Naive thymus-derived CD8-positive, alpha-beta T cell (primary cell): ENCODE measurements at places on chromosomes 5 and 9. TPM values are rescaled to one million over a fixed set of nuclear protein-coding genes. Genes with fewer than 3 reads are reported as not detected.
A peak's percentile ranks its signal among the peaks of the same experiment; 100 is the strongest.

Gene DMRT2
- not detected for polyA plus RNA-seq

Gene PCDHAC2
- polyA plus RNA-seq: not detected

Gene FOXD4L4
- polyA plus RNA-seq: not detected

Gene FBLL1
- polyA plus RNA-seq: not detected

Gene IL7R
- 668 TPM for polyA plus RNA-seq

Gene C6
- not detected for polyA plus RNA-seq

Gene OTULINL
- polyA plus RNA-seq: 36.2 TPM

Gene OTP
- not detected for polyA plus RNA-seq

DNA sequence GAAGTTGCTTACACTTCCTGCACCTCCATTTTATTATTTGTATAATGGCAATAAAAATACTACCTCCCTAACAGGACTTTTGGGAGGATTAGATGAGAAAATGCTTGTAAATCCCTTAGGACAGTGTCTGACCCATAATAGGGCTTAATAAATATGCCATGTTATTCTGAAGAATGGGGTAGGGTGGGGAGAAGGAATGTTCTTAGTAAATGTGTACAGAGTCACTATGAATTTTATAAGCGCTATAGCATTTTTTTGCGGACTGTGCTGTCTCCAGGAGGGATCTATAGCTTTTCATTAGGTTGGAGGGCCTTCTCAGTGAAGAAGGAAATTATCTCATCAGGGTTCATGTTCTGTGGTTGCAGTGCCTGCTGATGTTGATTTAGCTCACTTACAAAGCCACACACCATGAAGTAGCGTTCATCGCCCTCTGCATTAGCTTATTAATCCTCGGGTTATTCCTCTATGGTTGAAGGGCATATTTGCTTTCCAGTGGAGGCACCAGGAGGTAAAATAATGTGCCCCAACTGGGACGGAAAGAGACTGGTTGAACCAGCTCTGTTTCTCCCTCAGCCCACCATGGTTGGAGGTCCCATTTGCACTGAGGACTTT, 497.1 kb downstream of the ARHGEF28 start:
- H3K4me1 ChIP-seq: no peaks in the 10 kb centered on the region
- peaks cover 5% of the 10 kb centered on the region for H3K27me3 ChIP-seq
- no peak overlapping the region for H3K27ac ChIP-seq
- no peak for DNase-seq
- H3K36me3 ChIP-seq: no peaks in the 10 kb centered on the region

DNA sequence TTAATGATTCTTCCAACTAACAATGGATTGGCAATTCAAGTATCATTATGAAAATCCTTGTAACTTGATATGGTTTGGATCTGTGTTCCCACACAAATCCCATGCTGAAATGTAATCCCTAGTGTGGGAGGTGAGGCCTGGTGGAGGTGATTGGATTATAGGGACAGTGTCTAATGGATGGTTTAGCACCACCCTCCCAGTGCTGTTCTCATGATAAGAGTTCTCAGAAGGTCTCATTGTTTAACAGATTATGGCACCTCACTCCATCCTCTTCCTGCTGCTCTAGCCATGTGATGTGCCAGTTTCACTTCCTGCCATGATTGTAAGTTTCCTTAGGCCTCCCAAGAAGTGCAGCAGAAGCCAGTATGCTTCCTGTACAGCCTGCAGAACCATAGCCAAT, 1116.2 kb upstream of the EDIL3 start:
- no peak overlapping the region for H3K4me3 ChIP-seq
- H3K27ac ChIP-seq: peak overlapping the region; percentile 12
- no peaks in the 10 kb centered on the region for H3K36me3 ChIP-seq
- no peaks in the 10 kb centered on the region for H3K4me1 ChIP-seq

GRCh38 chr9:27950382-27950781, 377.1 kb upstream of the C9orf72 start:
- no peak for DNase-seq
- no peaks in the 10 kb centered on the region for H3K4me1 ChIP-seq
- no peak overlapping the region for H3K27ac ChIP-seq
- no peaks in the 10 kb centered on the region for H3K27me3 ChIP-seq
- no peaks in the 10 kb centered on the region for H3K36me3 ChIP-seq

GRCh38 chr5:179228341-179229121, 116.7 kb downstream of the ADAMTS2 start:
- H3K27ac ChIP-seq: no peak overlapping the region
- no peak overlapping the region for H3K4me3 ChIP-seq
- peaks cover 5% of the 10 kb centered on the region for H3K27me3 ChIP-seq

DNA sequence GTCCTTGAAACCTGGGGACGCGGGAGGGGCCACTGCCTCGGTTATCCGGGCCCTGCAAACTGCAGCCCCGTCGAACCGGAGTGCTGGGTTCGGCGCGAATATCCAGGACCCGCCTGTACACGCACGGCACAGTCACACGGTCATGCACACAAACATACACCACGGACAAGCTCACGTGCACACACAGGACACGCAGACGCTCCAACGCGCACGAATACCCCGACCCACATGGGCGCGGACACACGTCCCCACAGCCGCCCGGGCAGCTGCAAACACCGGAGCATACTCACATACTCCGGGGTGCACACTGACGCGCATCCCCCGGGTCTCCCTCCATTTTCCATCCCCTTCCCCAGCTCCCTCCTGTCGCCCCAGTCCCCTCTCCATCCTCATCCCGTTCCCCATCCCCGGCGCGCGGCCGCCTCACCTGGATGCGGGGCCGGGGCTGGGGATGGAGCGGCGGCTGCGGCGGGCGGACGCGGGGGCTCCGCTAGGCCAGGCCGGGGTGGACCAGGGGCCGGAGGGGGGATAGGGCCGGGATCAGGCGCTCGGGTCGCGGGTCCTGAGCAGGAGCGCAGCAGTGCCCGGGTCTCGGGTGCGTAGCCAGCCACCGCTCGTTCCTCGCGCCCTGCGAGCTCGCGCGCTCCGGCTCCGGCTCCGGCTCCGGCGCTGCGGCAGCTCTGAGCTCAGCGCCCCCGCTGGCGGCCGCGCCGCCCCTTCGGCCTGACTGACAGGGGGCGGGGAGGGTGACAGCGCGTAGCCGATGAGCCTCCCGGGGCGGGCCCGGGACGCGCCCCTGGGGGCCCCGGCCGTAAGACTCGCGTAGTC, at the start of the genes EIF4E1B and SNCB:
Gene EIF4E1B (plus strand): TSS at position 823 of the 828 bp plus-strand sequence. CDS start 12,113 bp downstream, outside the sequence.
Gene SNCB (minus strand): TSS at position 682 of the 828 bp plus-strand sequence. CDS start 880 bp downstream, outside the sequence.
- H3K4me1 ChIP-seq: peaks cover 21% of the 10 kb centered on the region
- peak within 1 kb of the TSS; percentile 75 for H3K4me3 ChIP-seq
- DNase-seq: peak; percentile 41
- H3K27me3 ChIP-seq: peaks cover 33% of the 10 kb centered on the region
- peaks cover 3% of the 10 kb centered on the region for H3K36me3 ChIP-seq

GRCh38 chr5:38736089-38736488, 109.7 kb upstream of the OSMR start:
- H3K27ac ChIP-seq: no peak overlapping the region
- H3K4me1 ChIP-seq: no peaks in the 10 kb centered on the region
- DNase-seq: no peak
- no peak overlapping the region for H3K4me3 ChIP-seq
- no peaks in the 10 kb centered on the region for H3K36me3 ChIP-seq

- DNase-seq: no peak
- no peaks in the 10 kb centered on the region for H3K27me3 ChIP-seq
- H3K36me3 ChIP-seq: no peaks in the 10 kb centered on the region
Observed at GRCh38 chr5:134103397-134103796, 11.1 kb upstream of the TCF7 start.

- no peaks in the 10 kb centered on the region for H3K36me3 ChIP-seq
- no peak overlapping the region for H3K4me3 ChIP-seq
- H3K27me3 ChIP-seq: no peaks in the 10 kb centered on the region
- no peak overlapping the region for H3K27ac ChIP-seq
Observed at GRCh38 chr5:127586811-127587210, 62.1 kb upstream of the CTXN3 start.

GRCh38 chr5:115333164-115333563, 36.7 kb upstream of the CCDC112 start:
- peaks cover 17% of the 10 kb centered on the region for H3K27me3 ChIP-seq
- H3K4me3 ChIP-seq: no peak overlapping the region
- H3K4me1 ChIP-seq: no peaks in the 10 kb centered on the region
- no peak overlapping the region for H3K27ac ChIP-seq
- no peaks in the 10 kb centered on the region for H3K36me3 ChIP-seq

DNA sequence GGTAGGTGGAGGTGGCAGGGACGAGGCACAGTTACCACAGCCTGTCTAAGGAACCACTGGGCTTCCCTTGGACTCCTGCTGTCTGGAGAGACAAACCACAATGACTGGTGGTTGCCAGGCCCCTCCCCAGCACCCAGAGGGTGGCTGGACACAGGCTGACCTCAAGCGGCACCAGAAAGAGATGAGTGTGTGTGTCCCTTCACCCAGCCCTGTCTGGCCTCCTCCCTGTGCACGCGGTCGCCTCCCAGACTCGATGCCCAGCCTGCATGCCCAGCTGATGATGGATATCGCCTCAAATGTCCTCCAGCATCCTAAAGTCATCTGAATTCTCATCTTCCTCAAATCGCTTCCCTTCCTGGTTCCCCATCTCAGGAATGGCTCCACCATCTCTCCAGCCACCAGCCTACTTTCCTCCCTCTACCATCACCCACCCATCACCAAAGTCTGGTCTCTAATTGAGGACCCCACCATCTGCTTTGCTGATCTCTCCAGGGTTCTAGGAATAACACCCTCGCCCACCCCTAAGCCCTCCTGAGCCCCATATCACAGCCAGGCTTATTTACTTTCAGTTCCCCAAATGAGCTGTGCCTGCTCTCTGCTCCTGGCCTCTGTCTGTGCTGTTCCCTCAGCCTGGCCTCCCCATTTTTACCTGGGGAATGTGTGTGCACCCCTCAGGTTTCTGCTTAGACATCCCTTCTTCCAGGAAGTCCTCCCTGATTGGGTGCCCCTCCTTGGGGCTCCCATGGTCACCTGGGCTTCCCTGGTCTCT, 52.5 kb upstream of the GGTA1 start:
- no peak for DNase-seq
- H3K4me3 ChIP-seq: no peak overlapping the region
- H3K27ac ChIP-seq: no peak overlapping the region

DNA sequence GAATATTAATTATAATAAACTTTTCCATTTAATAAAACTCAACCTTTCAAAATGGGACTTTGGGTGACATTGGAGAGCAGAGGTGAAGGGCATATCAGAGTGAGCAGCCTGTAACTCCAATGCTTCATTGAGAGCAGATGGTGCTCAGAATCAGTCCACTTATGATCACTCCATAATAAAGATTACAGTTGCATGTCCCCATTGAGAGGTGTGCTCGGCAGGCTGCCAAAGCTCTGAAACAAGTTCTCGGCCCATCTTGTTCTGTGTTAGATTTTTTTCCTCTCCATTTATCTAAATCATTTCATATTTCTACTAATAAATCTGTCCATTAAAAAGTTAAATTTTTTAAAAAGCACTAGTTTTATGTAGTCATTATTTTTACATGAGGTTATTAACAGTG, 1786.4 kb upstream of the WWC1 start:
- H3K36me3 ChIP-seq: no peaks in the 10 kb centered on the region
- no peak overlapping the region for H3K27ac ChIP-seq
- no peak for DNase-seq
- H3K27me3 ChIP-seq: no peaks in the 10 kb centered on the region

- no peak for DNase-seq
- H3K27ac ChIP-seq: no peak overlapping the region
- H3K4me3 ChIP-seq: no peak overlapping the region
- no peaks in the 10 kb centered on the region for H3K36me3 ChIP-seq
Observed at GRCh38 chr5:90119531-90119971, 290.0 kb downstream of the CETN3 start.

GRCh38 chr9:109730228-109730627, 49.8 kb upstream of the PALM2AKAP2 start:
- no peaks in the 10 kb centered on the region for H3K36me3 ChIP-seq
- no peak overlapping the region for H3K4me3 ChIP-seq
- peaks cover 8% of the 10 kb centered on the region for H3K27me3 ChIP-seq
- DNase-seq: no peak

GRCh38 chr5:17238521-17239041, 21.1 kb downstream of the BASP1 start:
- H3K4me1 ChIP-seq: no peaks in the 10 kb centered on the region
- no peak overlapping the region for H3K4me3 ChIP-seq
- DNase-seq: no peak
- no peaks in the 10 kb centered on the region for H3K36me3 ChIP-seq
- no peak overlapping the region for H3K27ac ChIP-seq

- H3K27me3 ChIP-seq: peaks cover 11% of the 10 kb centered on the region
- no peak overlapping the region for H3K27ac ChIP-seq
- no peak for DNase-seq
Observed at GRCh38 chr9:75712700-75713099, 177.8 kb upstream of the PCSK5 start.

GRCh38 chr5:73617510-73618279, 8.3 kb upstream of the ARHGEF28 start:
- DNase-seq: no peak
- H3K27me3 ChIP-seq: peaks cover 12% of the 10 kb centered on the region
- H3K36me3 ChIP-seq: no peaks in the 10 kb centered on the region
- H3K27ac ChIP-seq: no peak overlapping the region
- H3K4me1 ChIP-seq: no peaks in the 10 kb centered on the region

GRCh38 chr5:11082404-11082945, 321.4 kb upstream of the DAP start:
- H3K36me3 ChIP-seq: no peaks in the 10 kb centered on the region
- no peak overlapping the region for H3K27ac ChIP-seq
- H3K4me1 ChIP-seq: no peaks in the 10 kb centered on the region

DNA sequence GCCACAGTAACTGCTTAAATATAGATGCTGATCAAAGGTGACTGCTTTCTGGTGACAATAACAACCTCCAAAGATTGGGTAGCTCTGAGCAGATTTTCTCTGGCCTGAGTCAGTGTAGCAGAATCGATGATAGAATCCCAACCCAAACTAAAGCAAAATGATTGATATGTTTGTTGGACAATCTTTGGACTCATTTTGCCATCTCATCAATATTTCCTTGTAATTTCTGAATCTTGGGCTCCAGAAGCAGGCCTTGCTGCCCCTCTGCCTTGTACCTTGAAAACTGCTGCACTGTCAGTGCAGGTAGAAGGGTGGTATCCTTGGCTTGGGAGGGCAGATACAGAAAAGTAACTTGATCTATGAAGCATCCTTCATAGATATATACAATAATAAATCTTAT, 18.9 kb downstream of the TTC23L start:
- H3K27ac ChIP-seq: no peak overlapping the region
- no peak for DNase-seq
- no peak overlapping the region for H3K4me3 ChIP-seq
- H3K27me3 ChIP-seq: no peaks in the 10 kb centered on the region
